Glutamatergic neuron (in vitro differentiated cells): ENCODE measurements at places on chromosomes 5 and 9.

DNA sequence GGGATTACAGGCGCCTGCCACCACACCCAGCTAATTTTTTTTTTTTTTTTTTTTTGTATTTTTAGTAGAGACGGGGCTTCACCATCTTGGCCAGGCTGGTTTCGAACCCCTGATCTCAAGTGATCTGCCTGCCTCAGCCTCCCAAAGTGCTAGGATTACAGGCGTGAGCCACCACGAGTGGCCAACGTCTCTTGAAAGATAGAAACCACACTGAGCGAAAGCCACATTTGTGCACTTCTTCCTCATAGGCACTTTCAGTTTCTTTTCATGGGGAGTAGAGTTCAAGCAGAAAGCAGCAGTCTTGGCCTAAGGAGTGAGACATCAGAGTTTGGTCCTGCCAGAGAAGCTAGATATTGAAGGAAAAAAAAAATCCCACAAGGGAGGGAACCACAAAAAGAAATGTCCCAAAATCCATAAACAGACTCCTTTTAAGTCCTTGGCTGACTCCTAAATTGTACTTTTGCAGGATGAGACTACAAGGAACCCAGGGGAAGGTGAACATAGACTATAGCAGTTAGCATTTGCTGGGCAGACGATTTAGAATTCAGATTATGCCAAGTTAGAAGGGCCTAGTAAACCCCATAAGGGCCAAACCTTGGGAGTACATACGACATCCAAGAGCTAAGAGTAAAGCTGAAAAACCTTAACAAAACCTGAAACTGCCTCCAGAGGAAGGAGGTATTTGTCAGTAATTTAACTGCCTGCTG is 43.9 kb upstream of the GLIPR2 start:
- no peak for DNase-seq

DNA sequence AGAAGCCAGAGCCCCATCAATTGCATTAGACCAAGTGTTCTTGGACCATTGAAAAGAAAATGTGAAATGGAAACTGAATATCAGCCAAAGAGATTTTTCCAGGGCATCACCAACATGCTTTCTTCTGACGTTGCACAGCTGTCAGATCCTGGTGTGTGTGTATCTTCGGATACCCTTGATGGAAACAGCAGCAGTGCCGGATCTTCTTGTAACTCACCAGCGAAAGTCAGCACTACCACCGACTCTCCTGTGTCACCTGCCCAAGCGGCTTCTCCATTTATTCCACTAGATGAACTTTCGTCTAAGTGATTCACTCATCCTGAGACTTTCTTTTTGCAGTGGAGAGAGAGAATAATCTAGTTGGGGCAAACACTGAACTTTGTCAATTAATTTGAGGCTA is 75.7 kb downstream of the PIP5K1B start:
- no peak for DNase-seq

GRCh38 chr5:8934455-8934854 is 611.4 kb downstream of the SEMA5A start:
- no peak for DNase-seq

DNA sequence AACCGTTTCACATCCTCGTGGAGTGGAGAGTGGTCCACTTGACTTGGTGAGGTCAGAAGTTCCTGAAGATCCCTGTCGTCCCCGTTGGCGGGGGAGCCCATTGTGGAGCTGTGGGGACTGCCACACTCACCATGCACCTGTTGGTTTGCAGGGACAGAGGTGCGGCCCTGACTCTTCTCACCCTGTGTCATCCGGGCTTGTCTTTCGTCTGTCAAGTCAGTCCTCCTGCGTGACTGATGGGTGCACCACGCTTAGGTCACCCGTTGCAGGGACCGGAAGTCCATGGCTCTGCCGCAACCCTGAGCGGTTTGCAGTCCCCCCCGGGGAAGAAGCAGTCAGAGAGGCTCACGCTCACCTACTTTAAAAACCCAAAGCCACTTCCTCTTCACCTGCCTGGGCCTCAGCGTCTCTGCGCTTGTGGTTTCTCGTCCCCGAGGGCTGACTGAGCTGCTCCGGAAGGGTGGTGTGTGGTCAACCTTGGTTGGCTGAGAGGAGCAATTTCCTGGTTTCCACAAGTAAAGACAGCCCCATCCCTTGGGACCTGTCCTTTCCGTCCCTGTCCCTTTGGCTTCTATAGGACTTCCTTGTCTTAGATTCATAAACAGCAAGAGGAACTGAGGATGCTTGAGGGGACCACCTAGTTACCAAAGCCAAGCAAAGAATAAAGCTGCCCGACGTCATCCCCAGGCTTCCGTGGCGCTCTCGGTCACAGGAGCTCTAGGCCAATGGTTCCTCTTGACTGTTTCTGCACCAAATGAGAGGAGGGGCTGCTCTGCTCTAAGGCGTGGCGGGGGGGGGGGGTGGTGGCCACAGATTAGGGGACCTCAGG is 53.2 kb downstream of the USP20 start:
- no peak for DNase-seq
